ENCODE measurements at places on chromosomes 7 and 10.

- no peaks in the 10 kb centered on the region for H3K36me3 ChIP-seq
- no peaks in the 10 kb centered on the region for H3K4me1 ChIP-seq
- DNase-seq: no peak
- no peak overlapping the region for H3K27ac ChIP-seq
- H3K4me3 ChIP-seq: no peak overlapping the region
- H3K27me3 ChIP-seq: no peaks in the 10 kb centered on the region
Measured at GRCh38 chr10:68049289-68050078, 25.6 kb downstream of the HERC4 start.

GRCh38 chr7:158034571-158034970, 553.1 kb downstream of the PTPRN2 start:
- no peaks in the 10 kb centered on the region for H3K36me3 ChIP-seq
- no peak overlapping the region for H3K27ac ChIP-seq
- no peaks in the 10 kb centered on the region for H3K4me1 ChIP-seq
- H3K27me3 ChIP-seq: no peaks in the 10 kb centered on the region
- H3K4me3 ChIP-seq: no peak overlapping the region
- no peak for DNase-seq

GRCh38 chr10:35079763-35080162, 10.4 kb downstream of the CUL2 start:
- no peak overlapping the region for H3K27ac ChIP-seq
- no peaks in the 10 kb centered on the region for H3K27me3 ChIP-seq
- no peak overlapping the region for H3K4me3 ChIP-seq
- H3K4me1 ChIP-seq: no peaks in the 10 kb centered on the region
- no peak for DNase-seq
- H3K36me3 ChIP-seq: no peaks in the 10 kb centered on the region

GRCh38 chr7:130288829-130289228, 4.1 kb upstream of the CPA4 start:
- no peak overlapping the region for H3K4me3 ChIP-seq
- no peak overlapping the region for H3K27ac ChIP-seq
- H3K36me3 ChIP-seq: no peaks in the 10 kb centered on the region
- H3K4me1 ChIP-seq: no peaks in the 10 kb centered on the region
- H3K27me3 ChIP-seq: no peaks in the 10 kb centered on the region

DNA sequence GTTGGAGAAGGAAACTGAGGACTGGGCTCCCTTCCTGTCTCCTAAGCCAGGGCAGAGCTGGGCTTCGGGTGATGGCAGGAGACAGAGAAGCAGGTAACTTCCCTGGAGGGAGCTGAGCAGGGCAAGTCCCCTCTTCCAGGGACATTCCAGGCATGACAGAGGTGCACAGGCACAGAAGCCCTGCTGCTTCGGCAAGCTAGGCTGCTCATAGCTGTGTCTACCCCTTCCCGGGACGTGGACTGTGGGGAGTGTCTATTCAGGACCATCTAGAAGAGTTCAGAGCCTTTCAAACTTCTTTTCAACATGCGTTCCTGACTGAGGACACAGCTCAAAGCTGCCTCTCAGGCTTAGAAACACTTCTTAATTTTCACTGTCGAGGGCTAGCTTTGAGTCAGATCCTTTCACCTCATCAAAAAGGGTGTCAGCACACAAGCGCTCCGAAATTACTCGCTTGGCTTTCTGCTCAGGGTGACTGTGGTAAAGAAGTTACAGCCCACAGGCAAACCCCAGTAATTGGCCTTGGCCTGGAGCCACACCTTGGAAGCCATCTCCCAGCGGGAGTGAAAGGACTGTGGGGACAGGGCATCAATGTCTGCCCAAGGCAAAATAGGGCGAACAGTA, 63.7 kb upstream of the STEAP1B start:
- H3K27me3 ChIP-seq: no peaks in the 10 kb centered on the region
- H3K36me3 ChIP-seq: no peaks in the 10 kb centered on the region
- no peak for DNase-seq
- H3K27ac ChIP-seq: no peak overlapping the region

- DNase-seq: no peak
- no peaks in the 10 kb centered on the region for H3K4me1 ChIP-seq
- no peak overlapping the region for H3K27ac ChIP-seq
- H3K36me3 ChIP-seq: no peaks in the 10 kb centered on the region
Measured at GRCh38 chr10:29876008-29876555, 183.3 kb downstream of the JCAD start.

DNA sequence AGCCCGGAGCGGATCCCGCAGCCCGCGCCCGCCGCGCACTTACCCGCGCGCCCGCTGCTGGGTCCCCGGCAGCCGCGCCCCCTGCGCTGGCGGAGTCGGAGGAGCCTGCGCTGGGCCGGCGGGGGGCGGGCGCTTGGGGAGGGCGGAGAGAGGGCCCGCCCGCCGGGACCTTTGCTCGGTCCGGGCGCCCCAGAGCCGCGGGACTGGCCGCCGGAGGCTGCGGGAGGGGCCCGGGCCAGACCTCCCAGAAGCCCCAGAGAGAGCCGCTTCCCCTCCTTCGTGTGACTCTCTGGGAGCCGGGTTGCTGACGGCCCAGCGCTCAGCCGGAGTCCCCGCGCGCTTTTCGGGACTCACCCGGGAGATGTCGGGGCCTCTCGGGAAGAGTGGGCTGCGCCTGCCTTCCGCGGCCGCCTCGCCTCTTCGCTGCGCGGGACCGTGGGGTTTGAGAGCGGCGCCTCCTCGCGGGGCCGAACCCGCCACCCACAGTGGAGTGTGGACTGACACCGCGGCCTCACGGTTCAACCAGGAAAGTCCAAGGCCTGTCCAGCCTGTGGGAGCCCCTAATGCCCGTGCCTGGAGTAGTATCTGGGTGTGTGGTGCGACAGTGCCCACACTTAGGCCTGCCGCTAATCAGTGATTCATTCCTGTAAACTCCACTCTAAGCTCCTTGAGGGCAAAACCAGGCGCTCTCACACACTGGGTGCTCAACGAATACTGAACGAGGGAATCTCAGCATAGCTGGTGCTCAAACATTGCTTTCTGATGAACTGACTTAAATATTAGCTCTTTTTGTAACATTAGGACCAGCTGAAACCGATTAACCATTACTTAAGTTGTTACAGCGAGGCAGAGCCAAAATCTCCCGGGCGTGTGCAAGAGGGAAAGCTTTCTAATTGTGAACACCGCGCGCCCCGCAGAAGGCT, at the start of gene GSDME:
TSS of gene GSDME (minus strand) at position 112 of the 923 bp plus-strand sequence. CDS start 7,690 bp downstream, outside the sequence.
- H3K36me3 ChIP-seq: no peaks in the 10 kb centered on the region
- H3K4me1 ChIP-seq: no peaks in the 10 kb centered on the region
- peak within 1 kb of the TSS; percentile 79 for H3K27ac ChIP-seq

- DNase-seq: no peak
- H3K4me1 ChIP-seq: no peaks in the 10 kb centered on the region
- H3K27ac ChIP-seq: no peak overlapping the region
- no peak overlapping the region for H3K4me3 ChIP-seq
- no peaks in the 10 kb centered on the region for H3K27me3 ChIP-seq
Measured at GRCh38 chr10:114973997-114974396, 36.0 kb downstream of the TRUB1 start.

GRCh38 chr7:137577184-137577583, 233.7 kb upstream of the PTN start:
- H3K4me3 ChIP-seq: no peak overlapping the region
- H3K4me1 ChIP-seq: no peaks in the 10 kb centered on the region
- H3K27me3 ChIP-seq: no peaks in the 10 kb centered on the region
- DNase-seq: no peak
- no peaks in the 10 kb centered on the region for H3K36me3 ChIP-seq

GRCh38 chr10:4082861-4083260, 297.9 kb upstream of the KLF6 start:
- no peak for DNase-seq
- no peaks in the 10 kb centered on the region for H3K36me3 ChIP-seq
- no peaks in the 10 kb centered on the region for H3K4me1 ChIP-seq

- no peaks in the 10 kb centered on the region for H3K4me1 ChIP-seq
- no peak overlapping the region for H3K27ac ChIP-seq
- H3K36me3 ChIP-seq: no peaks in the 10 kb centered on the region
- H3K4me3 ChIP-seq: no peak overlapping the region
- DNase-seq: peak; percentile 60
Measured at GRCh38 chr10:94076325-94076841, 82.7 kb downstream of the PLCE1 start.

DNA sequence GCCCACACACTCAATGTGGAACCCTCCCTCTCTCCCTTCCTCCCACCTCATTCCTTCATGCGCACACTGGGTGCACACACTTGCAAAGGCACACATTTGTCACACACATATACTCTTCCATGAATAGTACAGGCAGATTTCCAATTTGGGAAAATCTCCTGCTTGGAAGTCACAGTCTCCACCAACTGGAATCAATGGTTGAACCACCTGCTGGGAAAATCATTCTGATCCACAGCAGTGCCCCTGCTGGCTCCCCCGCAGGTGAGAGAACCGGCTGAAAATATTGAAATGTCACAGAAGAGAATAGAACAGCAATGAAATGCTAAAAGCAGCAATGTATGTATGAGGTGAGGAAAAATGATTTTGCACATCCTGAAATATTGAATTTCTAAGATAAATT, 232.7 kb downstream of the ADAM12 start:
- no peak overlapping the region for H3K4me3 ChIP-seq
- no peaks in the 10 kb centered on the region for H3K36me3 ChIP-seq
- no peaks in the 10 kb centered on the region for H3K4me1 ChIP-seq

- H3K36me3 ChIP-seq: no peaks in the 10 kb centered on the region
- H3K4me3 ChIP-seq: no peak overlapping the region
- no peaks in the 10 kb centered on the region for H3K4me1 ChIP-seq
- no peak overlapping the region for H3K27ac ChIP-seq
- DNase-seq: no peak
- no peaks in the 10 kb centered on the region for H3K27me3 ChIP-seq
Measured at GRCh38 chr7:12601302-12601869, 30.9 kb downstream of the SCIN start.

DNA sequence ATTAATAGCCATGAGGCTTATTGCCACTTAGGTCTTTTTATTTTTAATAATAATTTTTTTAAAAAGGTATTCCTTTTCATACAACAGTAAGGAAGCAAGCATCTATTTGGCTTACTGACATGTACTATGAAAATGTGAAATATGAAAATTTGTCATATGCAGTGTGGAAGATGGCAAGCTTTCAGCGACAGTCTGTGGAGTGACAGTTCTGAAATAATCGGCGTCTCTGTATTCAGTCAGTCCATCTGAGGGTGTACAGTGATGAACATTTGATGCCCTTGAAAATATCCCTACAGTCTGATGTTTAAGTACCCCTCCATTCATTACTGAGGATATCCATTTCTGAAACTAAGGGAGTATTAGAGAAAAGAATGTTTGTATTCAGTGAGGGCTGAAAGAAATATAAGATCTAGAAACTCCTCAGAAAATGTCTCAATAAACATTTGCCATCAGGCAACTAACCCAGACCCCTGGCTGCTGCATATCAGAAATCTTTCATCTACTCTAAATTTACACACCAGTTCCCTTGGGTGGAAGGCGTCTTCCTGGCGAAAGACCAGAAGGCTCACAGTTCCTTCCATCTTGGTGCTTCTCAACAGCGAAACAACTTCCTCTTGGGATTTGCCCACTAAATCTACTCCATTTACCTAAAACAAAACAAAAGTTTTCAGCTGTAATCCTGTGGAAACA, 440.6 kb downstream of the PARD3 start:
- H3K4me3 ChIP-seq: no peak overlapping the region
- DNase-seq: no peak
- H3K4me1 ChIP-seq: no peaks in the 10 kb centered on the region
- H3K27me3 ChIP-seq: no peaks in the 10 kb centered on the region
- no peaks in the 10 kb centered on the region for H3K36me3 ChIP-seq

GRCh38 chr7:156002362-156003066, 190.3 kb upstream of the SHH start:
- H3K27me3 ChIP-seq: no peaks in the 10 kb centered on the region
- no peak for DNase-seq
- no peaks in the 10 kb centered on the region for H3K36me3 ChIP-seq
- H3K4me3 ChIP-seq: no peak overlapping the region

DNA sequence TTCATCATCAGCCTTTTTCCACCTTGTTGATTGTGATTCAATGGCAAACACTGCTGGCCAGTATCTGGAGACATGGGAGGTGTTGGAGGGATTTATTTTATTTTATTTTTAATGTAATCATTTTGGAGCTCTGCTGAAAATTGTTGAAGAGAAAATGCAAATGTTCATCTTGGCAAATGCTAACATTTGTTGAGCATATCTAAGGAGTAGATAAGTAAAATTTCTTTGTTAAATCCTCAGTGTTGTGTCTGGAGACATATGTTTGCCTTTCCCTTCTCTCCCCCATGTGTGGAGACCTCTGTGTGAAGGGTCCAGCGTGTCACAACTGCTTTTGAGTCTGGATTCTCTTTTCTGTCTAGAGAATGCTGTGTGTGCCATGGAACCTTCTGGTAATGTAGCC, 300.3 kb downstream of the FZD1 start:
- no peak for DNase-seq
- no peak overlapping the region for H3K27ac ChIP-seq
- H3K27me3 ChIP-seq: no peaks in the 10 kb centered on the region
- H3K36me3 ChIP-seq: no peaks in the 10 kb centered on the region
- no peaks in the 10 kb centered on the region for H3K4me1 ChIP-seq
- no peak overlapping the region for H3K4me3 ChIP-seq

GRCh38 chr10:33198610-33199009, 135.9 kb downstream of the NRP1 start:
- no peaks in the 10 kb centered on the region for H3K36me3 ChIP-seq
- peaks cover 54% of the 10 kb centered on the region for H3K4me1 ChIP-seq
- no peak for DNase-seq
- H3K27ac ChIP-seq: no peak overlapping the region
- no peak overlapping the region for H3K4me3 ChIP-seq

- no peaks in the 10 kb centered on the region for H3K36me3 ChIP-seq
- no peak for DNase-seq
- H3K27me3 ChIP-seq: no peaks in the 10 kb centered on the region
- H3K4me1 ChIP-seq: peaks cover 17% of the 10 kb centered on the region
Measured at GRCh38 chr7:102251531-102252365, 34.9 kb upstream of the SH2B2 start.

GRCh38 chr10:92238586-92239098, 52.2 kb downstream of the CPEB3 start:
- peak overlapping the region; percentile 68 for H3K4me3 ChIP-seq
- peak overlapping the region; percentile 83 for H3K27ac ChIP-seq
- no peaks in the 10 kb centered on the region for H3K36me3 ChIP-seq
- H3K4me1 ChIP-seq: peaks cover 25% of the 10 kb centered on the region
- DNase-seq: peak; percentile 59
- H3K27me3 ChIP-seq: no peaks in the 10 kb centered on the region

DNA sequence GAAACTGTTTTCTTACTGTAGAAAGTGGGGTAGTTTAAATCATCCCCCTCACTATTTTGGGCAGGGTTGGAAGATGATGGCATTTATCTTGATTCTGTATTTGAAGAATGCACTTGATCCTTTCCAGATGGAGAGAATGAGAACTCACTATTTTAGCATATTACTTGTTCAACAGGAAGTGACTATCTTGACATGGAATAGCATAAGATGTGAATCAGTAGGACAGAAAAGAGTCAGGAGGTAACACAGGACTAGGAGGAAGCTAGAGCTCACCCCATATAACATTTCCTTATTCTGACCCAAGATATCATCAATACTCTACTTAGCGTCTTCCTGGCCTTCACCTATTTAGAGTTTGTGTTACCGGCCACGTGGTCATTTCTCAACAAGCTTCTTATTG, 400.2 kb downstream of the PHTF2 start:
- H3K4me1 ChIP-seq: no peaks in the 10 kb centered on the region
- DNase-seq: no peak
- no peak overlapping the region for H3K4me3 ChIP-seq
- no peak overlapping the region for H3K27ac ChIP-seq
- H3K27me3 ChIP-seq: no peaks in the 10 kb centered on the region
